ENCODE measurements at places on chromosomes 3 and 15.

DNA sequence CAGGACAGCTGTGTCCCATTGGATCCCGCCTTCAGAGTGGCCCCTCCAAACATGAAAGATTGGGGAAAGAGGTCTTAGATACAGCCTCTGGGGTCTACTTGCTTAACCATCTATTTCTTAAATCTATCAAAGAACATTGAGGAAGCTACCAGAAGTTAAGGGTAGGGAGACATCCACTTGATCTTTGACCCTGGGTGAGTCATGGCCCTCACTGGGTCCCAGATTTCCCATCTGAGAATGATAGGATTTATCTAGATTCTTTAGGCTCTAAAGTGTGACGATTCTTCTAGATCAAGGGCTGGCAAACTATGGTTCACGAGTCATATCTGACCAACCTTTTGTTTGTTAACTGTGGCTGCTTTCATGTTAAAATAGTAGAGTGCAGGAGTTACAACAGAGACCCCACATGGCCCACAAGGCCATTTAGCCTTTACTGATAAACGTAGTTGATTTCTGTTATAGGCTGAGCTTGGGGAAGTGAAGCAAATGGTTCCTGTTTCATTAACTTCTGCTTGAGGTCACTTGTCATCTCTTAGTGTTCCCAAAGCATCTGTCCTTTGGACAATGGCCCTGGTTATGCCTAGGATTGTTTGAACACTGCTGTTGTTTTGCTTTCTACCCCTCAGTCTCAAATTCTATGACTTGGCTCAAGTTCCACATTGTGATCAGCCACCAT lies 8.0 kb downstream of the MUC13 start:
- no peak for DNase-seq

- DNase-seq: no peak
Observed at GRCh38 chr3:196624067-196624790, 15.3 kb upstream of the NRROS start.

DNA sequence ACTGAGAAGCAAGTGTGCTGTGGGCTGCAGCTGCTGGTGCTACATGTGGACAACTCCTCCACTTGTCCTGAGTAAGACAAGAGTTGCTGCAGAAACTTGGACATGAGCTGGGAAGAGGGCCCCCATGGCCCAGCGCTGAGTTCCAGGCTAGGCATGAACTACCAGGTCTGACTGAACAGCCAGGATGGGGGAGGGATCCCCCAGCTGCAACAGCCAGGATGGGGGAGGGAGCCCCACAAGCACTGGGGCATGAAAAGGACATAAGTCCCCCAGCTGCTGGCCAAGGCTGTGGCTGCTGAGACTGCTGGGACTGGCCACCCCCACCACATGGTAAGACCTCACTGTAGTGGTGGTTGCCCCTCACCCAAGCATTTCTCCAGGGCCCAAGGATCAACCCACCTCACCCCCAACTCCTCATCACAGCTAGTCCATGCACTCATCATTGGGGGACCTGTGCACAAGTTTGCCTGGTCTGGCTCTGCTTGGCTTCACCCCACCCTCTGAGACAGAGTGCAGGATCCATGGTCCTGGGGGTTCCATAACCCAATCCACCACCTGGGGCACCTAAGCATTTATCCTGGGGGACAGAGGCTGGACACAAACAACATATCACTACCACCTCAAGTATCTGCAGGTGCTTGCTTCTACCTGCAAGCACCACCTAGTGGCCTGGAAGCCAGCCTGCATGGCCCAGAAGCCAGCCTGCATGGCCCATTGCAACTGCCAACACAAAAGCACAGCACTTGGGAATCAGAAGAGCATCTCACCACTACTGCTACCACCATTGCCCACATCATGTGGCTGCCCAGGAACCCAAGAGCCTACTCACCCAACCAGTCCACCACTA lies 84.5 kb upstream of the STT3B start:
- DNase-seq: no peak

DNA sequence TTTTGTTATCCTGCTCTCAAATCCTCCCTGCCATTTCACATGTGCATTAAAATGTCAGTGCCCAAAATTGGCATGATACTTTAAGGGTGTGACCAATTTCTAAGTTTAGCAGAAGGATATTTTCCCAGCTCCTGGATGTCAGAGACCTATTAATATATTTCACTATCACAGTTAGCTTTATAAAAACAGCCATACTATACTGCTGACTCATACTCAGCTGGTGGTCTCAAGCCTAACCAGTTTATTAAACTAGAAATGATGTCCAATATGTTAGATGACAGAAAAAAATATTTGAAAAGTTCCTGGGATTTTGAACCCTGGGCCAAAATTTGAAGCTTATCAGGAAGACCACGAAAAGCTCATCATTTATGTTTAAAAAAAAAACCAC lies 60.9 kb upstream of the ZNF280D start:
- no peak for DNase-seq

DNA sequence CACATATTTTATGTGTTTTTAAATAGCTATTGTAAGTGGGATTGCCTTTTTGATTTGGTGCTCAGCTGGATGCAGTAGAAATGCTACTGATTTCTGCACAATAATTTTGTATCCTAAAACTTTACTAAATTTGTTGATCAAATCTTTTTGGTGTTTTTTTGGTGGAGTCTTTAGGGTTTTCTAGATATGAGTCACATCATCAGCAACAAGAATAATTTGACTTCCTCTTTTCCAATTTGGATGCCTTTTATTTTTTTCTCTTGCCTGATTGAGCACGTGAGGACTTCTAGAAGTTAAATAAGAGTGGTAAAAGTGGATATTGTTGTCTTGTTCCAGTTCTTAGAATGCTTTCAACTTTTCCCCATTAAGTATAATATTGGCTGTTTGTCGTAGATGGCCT lies 51.3 kb downstream of the TLNRD1 start:
- no peak for DNase-seq

DNA sequence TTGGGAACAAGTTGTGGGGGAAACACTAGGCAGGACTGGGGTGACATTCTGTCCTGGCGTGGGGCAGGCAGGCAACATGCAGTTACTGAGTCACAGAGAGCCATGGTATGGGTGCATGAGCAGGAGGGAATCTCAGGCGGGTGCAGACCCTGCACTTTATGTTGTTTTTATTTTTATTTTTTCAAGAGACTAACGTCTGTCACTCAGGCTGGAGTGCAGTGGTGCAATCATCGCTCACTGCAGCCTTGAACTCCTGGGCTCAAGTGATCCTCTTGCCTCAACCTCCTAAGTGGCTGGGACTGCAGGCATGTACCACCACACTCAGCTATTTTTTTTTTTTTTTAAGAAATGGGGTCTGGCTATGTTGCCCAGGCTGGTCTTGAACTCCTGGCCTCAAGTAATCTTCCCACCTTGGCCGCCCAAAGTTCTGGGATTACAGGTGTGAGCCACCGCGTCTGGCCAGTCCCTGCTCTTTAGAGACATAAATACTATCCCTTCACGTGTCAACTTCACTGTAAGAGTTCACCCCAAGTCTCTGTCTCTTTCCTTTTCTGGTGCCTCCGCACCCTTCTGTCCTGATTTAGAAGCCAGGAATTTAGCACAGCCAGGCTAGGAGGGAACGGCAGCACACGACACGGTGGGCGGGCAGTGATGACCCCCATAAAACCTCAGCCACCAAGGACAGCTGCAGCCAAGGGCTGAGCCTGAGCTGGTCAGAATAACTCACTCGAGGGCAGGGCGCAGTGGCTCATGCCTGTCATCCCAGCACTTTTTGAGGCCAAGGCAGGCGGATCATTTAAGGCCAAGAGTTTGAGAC lies 72.8 kb upstream of the IQSEC1 start:
- no peak for DNase-seq

- no peak for DNase-seq
Observed at GRCh38 chr3:132090921-132091320, 56.1 kb upstream of the CPNE4 start.
